AG09319 (cell line): ENCODE measurements at places on chromosomes 11 and 22.
A peak's percentile ranks its signal among the peaks of the same experiment; 100 is the strongest.

DNA sequence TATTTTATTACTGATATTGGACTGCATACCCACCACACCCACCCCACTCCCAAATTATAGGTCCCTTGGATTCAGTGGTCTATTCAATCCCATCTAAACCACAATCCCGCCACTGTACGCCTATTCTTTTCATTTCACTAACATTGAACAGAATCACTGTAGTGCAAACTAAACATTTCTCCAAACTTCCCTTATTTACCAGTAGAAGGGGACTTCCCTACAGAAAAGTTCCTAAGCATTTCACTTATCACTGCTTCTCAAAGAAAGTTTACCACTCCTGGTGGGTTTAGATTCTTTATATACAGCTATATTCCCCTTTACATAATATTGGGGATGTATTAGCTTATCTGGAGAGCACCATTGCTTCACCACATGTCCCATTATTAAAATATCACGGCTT is 29.3 kb downstream of the OR8B12 start:
- no peak for DNase-seq

DNA sequence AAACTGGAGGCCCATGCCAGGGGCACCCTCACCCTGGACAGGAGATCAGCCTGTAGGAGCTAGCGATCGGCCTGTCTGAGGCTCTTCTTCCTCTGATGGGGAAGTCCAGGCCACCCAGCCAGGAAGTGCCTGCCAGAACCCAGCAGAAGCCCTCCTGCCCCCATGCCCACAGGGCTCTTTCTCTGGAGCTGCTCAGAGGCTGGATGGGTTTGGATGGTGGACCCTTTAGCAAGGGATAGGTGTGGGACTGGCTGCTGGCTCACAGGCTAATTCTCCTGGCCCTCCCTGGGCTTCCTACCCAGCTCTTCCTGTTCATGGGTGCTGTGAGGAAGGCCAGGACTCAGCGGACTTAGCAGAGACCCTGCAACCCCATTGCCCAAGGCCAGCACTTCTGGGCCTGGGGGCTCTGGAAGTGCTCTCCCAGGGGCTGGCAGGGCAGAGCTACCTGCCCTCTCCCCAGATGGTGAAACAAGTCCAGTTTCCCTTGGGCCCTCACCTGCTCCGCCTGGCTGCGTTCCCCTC is 7.6 kb downstream of the FXYD2 start:
- no peak for DNase-seq

DNA sequence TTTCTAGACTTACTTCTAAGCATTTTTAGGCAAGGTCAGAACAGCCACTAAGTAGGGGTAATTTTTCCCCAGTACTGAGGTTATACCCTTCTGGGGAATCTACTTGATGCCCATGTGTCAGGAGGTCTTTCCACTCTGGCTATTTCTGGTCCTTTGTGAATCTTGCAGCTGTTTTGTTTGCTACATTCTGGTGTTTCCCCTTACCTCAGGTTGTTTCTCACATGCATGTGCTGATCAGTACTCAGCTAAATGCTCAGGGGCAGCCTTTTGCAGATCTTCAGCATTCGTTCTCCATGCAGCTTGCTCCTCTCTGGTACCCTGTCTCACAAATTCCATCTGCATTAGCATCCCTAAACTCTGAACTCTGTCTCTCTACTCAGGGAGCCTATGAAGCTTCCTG is 303.6 kb downstream of the SOX6 start:
- DNase-seq = no peak

GRCh38 chr11:104538313-104538712 is 359.9 kb downstream of the CASP12 start:
- DNase-seq = no peak

DNA sequence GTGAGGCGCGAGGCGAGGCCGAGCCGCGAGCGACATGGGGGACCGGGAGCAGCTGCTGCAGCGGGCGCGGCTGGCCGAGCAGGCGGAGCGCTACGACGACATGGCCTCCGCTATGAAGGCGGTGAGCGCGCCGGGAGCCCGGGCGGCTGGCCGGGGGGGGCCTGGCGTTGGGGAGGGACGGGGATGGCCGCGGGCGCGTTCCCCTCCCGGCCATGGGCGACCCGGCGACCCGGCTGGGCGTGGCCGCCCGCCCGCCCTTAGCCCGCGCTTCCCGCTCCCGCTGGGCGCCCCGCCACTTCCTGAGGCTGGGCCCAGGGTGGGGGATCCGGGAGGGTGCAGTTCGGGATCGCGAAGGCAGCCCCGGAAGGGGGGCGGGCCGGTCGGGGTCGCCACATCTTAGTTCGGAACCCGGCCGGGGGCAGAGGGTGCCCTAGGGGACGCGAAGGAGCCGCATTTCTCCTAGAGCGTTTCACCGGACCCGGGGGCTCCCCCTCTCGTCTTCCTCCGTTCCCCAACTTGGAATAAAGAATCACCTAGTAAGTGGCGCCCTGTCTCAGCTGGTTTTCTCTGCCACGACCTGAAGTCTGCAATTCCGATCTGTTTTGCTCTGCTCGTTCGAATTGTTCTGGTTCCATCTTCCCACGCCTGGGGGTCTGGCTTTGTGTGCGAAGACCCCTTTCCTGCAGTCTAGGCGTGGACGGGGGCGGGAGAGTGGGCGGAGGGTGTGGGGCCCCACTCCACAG is 536 bp downstream of the YWHAH start:
- no peak for DNase-seq

DNA sequence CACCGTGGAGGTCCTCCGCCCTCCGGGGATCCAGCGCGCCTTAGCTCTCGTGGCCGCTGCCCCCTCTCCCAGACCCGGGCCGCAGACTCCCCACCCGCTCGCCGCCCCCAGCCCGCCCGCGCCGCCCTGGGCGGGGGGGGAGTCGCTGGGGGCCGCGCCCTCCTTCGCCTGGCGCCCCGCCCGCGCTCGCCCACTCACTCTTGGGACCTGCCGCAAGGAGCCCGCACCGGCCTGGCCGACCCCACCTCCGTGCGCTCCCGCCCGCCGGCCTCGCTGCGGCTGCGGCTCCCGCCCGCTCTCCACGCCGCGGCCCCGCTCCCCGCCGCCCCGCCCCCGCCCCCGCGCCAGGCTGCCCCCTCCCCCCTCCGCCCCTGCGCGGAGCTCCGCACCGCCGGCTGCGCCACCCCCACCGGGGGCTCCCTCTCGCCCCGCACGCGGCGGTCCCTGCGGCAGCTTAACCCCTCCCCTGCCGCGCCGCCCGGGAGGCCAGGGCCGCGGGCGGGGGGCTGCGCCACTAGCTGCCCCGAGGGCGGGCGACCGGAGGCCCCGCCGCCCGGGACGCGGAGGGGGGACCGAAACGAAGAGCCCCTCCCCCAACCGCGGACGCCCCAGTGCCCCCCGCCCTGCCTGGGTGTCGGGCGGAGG is 724 bp upstream of the RASGRP2 start:
- no peak for DNase-seq

- no peak for DNase-seq
These were observed 3.0 kb downstream of the PRSS23 start for GRCh38 chr11:86803136-86804045.

- no peak for DNase-seq
These were observed 35.8 kb downstream of the ARHGAP1 start for GRCh38 chr11:46664612-46665011.

GRCh38 chr11:69298267-69299022 is 4.5 kb downstream of the MYEOV start:
- peak; percentile 74 for DNase-seq
